ENCODE measurements at places on chromosomes 12 and 14. TPM values are rescaled to one million over a fixed set of nuclear protein-coding genes. Genes with fewer than 3 reads are reported as not detected.

DNA sequence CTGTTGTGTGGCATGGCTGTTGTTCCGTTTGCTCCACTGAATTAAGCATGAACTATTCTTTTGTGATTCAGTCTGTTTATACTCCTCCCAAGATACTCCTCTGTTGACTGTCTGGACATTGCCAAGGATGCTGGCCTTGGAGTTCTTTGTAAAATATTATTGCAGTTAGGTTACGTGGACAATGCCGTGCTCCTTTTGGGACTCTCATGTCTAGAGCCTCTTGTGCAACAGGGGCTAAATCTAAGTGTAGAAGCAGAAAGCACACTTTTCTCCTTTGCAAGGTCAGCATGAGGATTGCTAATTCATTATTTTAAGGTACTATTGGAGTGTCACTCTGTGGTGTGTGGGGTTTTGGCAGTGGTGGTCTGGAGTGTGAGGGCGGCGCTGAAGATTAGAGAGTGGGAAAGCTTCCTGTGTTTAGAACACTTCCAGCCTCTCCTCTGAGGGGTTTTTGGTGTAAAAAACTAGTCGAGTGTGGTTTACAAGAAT is 125.4 kb downstream of the SAMD4A start:
- no peak for ATAC-seq

Gene TGFB3
- 29.9 TPM for total RNA-seq

- peak; percentile 57 for ATAC-seq
Measured at GRCh38 chr12:7994731-7995205, 37.7 kb upstream of the FOXJ2 start.

- no peak for ATAC-seq
Measured at GRCh38 chr14:89870316-89870715, 84.2 kb downstream of the EFCAB11 start.

- ATAC-seq = no peak
Measured at GRCh38 chr12:84804691-84805473, 107.7 kb downstream of the SLC6A15 start.

Gene GSC
- not detected for total RNA-seq

DNA sequence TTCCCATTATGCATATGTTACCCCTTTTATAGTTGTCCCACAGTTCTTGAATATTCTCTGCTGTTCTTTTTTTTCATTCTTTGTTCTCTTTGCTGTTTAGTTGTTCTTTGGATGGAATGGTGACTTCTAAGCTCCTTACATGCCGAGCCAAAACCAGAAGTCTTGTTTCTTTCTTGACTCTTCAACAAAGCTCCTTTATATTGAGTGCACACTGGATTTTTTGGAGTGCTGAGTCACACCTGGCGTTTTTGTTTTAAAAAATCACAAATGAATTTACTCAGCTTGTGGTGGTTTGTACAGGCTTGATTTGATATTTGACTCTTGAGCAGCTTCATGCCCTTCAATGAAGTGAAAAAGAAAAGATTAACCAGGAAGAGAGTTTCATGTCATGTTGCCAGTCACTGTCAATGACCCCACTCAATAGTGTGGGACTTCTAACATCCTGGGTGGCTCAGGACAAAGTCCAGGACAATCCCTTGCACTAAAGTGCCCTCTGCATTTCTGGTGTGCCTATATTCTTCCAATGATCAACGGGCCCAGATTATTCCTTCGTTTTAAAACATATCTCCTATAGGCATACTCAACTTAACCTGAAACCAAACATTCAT is 112.4 kb upstream of the SLC38A4 start:
- no peak for ATAC-seq

GRCh38 chr12:46603776-46604456 is 221.9 kb downstream of the SLC38A4 start:
- ATAC-seq = no peak

Gene LMBR1L
- 49.7 TPM for total RNA-seq

- ATAC-seq = no peak
Measured at GRCh38 chr12:110696283-110696682, 7.4 kb upstream of the HVCN1 start.

DNA sequence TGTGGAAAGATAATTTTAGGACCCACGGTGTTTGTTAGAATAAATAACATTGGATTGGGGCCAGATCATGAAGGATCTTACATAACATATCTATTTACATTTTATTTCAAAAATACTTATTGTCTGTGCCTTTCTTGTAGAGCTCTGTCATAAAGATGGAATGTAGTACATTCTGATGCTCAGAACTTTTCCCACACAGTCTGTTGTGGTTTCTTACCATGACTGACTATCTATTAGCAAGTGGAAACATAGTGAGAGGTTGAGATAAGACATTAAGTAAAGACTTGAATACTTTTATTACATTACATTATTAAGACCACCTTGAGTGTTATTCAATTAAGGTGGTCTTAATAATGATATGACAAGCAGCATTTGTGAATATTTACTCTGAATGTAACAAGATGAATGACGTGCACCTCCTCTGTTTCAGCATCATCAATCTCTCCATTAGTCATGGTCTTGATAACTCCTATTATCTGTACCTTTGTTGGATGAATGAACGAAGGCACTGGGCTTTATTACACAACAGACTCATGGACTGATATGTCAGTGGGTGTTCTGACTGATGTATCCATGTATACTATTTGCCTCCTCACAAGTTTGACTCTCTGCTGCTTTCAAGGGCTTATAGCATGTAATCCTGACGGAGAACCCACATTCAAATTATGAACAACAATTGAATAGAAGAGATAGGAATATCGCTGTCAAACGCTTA is 883.0 kb upstream of the FLRT2 start:
- ATAC-seq = no peak

DNA sequence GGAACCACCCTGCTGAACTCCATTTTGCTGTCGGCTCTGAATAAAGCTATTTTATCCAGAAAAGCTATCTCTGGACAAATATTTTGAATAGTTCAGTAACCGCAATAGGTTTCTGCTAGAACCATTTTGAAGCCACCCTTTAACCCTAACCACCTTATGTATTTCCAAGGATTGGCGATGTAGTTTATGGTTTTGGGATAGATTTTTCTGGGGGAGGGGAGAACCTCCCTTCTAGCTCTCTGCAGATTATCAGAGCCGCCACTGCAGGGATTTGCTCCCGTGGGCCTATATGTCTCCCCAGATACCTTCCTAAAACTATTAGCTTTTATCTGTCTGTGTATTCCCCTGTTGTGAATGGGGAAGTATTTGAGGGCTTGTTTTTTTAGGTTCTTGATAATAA is 1.8 kb upstream of the TUBA1B start:
- no peak for ATAC-seq

Gene RAB15
- total RNA-seq = 6.0 TPM

DNA sequence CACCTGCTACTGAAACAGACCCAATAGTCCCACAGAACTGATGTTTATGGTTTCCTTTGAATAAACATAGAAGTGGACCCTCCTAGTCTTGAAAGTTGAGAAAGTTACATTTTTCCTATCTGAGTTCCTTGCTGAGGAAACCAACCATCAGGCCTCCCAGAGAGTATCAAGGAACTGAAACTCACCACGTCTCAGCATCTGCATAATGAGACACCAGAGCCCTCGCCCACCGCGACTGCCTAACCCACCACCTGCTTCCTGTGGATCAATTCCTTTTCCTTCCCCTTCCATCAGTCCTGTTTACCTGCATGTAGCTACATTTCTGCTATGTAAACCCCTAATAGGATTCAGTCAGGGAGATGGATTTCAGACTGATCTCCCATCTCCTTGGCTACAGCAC is 443.2 kb upstream of the TMEM132C start:
- no peak for ATAC-seq

Gene RASSF9
- total RNA-seq = 1.6 TPM

- ATAC-seq = no peak
Measured at GRCh38 chr12:24360057-24360456, 410.6 kb upstream of the SOX5 start.

Data from gastroesophageal sphincter (tissue), 4 donors.